ENCODE measurements at places on chromosomes 3 and 15.

DNA sequence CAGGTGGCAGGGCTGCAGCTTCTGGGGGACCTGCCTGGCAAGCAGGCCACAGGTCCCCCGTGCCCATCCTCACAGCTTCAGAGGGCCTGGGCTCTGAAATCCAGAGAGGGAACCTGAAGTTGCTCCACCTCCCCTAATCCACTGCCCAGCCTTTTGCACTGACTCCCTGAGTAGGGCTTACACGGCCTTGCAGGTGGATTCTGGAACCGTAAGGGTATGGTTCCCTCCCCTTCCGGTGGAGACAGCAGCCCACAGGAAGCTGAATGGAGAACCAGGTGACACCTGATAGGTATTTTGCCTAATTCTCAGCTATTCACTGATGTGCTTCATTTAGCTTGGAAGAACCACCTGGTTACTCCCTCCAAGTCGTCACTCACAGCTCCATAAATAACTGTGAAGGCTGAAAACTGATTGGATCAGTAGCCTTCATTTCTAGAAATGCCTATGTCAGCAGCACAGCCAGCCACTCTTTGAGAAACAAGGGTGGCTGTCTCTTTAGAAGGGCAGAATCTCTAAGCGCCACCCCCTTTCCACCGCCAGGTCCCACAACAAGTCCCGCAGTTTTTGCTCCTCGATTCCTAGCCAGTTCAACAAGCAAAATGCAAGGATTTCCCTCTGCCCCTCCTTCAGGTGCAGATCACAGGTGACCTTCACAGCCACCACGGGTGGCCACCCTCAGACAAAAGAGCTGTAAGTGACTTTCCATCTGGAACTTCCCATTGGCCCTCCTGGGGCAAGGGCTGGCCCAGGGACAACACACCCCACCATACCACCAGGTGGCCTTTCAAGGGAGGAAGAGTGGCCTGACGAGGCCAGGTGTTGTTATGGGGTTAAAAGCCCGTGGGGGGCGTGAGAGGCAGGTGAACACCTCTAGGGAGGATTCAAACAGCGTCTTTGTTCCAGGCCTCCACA, 112.9 kb downstream of the SEC22A start:
- DNase-seq = no peak

DNA sequence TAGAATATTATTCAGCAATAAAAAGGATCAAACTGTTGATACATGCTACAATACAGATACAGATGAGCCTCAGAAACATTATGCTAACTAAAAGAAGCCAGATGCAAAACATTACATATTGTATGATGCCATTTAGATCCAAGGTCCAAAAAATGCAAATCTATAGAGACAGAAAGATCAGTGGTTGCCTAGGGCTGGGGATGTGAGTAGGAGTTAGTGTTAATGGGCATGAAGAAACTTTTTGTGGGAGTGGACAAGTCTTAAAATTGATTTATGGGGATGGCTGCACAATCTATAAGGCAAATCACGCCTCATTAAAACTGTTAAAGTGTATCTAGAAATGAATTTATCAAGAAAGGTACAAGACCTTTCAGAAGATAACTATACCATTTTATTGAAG, 45.0 kb downstream of the EHHADH start:
- DNase-seq = no peak

GRCh38 chr15:57589754-57590153, 1.9 kb upstream of the MYZAP start:
- no peak for DNase-seq

GRCh38 chr15:94230431-94230882, 904 bp upstream of the MCTP2 start:
- no peak for DNase-seq

DNA sequence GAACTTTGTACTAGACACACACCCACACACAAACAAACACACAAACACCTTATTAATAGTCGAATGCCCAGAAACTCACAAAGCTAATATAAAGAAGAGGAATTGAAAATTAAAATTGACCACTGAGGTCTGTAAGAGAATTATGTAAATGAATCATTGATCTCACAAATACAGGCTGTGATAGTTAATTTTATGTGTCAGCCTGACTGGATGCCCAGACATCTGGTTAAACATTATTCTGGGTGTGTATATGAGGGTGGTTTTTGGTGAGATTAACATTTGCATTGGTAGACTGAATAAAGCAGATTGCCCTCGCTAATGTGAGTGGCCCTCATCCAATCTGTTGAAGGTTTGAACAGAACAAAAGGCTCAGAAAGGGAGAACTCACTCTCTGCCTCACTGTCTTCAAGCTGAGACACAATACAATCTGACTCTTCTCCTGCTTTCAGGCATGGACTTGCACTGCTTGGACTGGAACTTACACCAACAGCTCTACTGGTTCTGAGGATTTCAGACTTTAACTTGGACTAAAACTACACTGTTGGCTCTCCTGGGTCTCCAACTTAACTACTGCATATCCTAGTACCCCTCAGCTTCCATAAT, 199.4 kb upstream of the TTC14 start:
- no peak for DNase-seq

- no peak for DNase-seq
These were observed 8.2 kb upstream of the MEIS2 start for GRCh38 chr15:37108381-37109167.

DNA sequence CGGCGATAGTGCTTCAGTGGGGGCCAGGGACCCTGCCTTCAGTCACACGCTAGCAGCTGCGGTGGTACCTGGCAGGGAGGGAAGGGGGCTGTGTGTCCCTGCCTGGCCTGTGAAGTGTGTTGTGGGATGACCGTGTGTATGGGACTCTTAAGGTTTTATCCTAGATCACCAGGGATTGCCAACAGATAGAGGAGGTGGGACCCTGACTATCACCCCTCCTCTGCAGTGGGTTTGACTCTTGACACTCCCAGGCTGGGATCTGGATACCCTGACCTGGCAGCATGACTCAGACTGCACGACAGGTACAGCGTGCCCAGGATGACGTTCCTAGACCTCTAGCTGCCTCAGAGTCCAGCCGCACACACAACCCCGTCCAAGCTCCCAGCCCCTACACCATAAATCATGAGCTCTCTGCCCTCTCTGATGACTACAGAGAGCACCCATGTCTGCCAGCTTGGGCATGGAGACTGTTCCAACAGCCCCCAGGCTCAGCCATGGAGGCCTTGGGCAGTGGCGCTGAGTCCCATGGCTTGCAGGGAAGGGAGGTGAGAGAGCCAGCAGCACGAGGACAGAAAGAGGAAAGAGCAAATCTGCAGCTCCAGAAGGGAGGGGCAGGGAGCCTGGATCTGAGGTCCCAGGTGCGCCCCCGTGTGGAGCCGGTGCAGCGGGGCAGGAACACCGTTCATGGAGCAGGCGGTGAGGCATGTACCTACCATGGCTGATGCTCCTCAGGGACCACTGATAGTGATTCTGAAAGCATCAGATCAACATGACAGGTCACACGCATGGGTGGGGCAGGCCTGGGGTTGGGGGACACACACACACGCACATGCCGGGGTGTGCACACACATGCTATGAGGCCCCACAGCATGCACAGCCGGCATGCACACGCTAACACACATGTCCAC, 71.0 kb downstream of the ADAMTS7 start:
- DNase-seq = no peak

DNA sequence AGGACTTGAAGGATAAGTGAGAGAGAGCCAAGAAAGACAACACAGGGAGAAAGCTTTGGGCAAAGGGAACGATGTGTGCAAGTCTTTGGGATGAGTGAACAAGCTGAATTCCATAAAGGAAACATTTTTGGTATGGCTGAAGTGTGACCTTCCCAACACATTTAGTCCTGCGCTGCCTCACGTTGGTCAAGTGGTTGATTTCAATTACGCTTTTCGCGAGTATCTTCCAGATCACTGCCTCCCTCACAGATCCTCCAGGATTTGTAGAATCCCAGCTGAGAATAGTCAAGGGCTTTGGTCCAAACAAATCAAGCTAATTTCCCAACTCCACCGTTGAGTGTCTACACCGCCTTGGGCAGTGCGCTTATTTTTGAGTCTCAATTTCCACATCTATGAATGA, 338.4 kb upstream of the ADAMTS9 start:
- DNase-seq = no peak

DNA sequence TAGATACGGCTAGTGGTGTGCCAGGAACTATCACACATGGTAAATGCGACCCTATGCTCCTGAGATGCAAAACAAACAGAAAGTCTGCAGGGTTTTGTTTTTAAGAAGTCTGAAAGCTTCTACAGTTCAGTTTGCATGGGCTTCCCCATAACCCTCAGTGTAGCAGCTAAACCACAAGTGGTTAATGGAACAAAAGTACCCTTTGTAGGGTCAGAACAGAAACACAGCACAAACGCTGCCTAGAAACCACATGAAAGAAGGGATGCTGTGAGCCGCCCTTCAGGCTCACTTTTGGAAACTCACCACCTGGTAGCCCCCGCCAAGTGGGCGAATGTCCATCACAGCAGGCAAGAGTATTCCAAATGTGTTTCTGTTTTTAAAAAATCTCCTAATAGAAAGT, 46.2 kb downstream of the CTDSPL start:
- DNase-seq = no peak

GRCh38 chr3:22121068-22121701, 370.2 kb upstream of the ZNF385D start:
- DNase-seq = no peak

DNA sequence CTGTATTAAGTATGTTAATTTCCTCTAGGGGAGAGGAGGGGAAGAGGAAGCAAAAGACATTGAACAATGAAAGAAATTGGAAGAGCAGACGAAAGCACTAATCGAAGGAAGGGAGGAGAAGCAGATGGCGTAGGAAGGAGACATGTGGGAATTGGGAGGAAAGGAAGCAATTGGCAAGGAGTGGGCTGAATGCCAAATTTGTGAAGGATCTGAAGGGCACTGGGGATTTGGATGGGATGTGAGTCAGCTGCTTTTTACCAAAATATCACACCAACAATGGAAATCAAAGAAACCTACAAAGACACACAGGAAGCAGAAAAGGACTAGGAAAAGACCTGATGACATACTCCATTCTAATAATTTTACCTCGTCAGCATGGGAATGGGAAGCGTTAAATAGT, 1029.8 kb downstream of the ROBO1 start:
- no peak for DNase-seq

DNA sequence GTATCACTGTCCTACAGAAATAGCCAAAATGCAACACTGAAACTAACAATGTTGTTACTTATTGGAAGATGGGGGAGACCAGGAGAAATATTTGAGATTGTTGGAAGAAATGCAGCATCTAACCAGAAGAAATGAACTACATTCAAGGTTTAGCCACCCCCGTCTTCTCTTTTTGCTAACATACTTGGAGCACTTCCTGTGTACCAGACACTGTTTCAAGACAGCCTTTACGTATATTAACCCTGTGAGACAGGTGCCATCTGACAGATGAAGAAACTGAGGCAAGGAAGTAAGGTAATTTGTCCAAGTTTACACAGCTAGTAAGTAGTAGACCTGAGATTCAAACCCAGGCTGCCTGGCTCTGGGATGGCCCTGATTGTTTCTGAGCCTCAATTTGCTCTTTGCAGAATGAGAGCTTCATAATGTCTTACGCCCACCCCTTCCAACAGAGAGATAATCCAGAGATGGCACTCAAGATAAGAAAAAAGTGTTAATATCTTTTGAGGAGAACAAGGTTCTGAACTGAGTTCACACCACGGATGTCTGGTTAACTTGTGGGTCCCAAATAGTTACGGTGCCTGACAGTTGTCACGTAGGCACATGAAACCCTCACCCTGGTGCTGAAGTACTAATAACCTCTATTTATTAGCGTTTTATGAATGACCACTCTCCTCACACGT, 26.1 kb downstream of the RASGRP1 start:
- DNase-seq = no peak

DNA sequence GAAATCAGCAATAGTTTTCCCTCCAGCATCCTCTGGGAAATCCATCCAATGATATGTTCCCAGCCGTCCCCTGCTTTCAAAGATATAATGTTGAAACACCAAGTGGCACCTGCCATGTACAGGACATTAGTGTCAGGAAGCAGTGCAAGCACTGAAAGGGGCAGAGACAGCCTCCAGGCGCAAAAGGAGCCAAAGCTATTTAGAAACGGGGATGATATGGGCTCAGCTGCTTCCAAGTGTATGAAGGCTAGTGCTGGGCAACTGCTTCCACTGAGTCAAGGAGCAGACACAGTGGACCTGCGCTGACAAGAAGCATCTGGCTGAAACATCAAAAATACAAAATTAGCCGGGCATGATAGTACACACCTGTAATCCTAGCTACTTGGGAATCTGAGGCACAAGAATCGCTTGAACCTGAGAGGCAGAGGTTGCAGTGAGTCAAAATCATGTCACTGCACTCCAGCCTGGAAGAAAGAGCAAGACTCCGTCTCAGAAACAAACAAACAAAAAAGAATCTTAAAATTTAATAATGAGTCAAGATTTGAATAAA, 119.7 kb downstream of the AQP9 start:
- no peak for DNase-seq

- DNase-seq = no peak
These were observed 3.0 kb upstream of the PPP1R2 start for GRCh38 chr3:195546130-195546560.

- DNase-seq = no peak
These were observed 48.1 kb upstream of the PLCL2 start for GRCh38 chr3:16836505-16837237.

- no peak for DNase-seq
These were observed 26.9 kb upstream of the ZMAT3 start for GRCh38 chr3:179098388-179099077.

GRCh38 chr3:67083277-67083676, 85.2 kb downstream of the KBTBD8 start:
- DNase-seq = no peak

- DNase-seq = no peak
These were observed at the start of gene C15orf62 for GRCh38 chr15:40769274-40770146. Gene C15orf62, plus strand, starts transcription at chr15:40769980. Its CDS starts 516 bp downstream, at chr15:40770496.

GRCh38 chr3:148147903-148148302, 549.8 kb upstream of the AGTR1 start:
- DNase-seq = no peak

Data from stimulated activated CD8-positive, alpha-beta memory T cell treated with anti-CD3 and anti-CD28 coated beads, Interleukin-4, amount 100 ng/mL, for 1 hour (primary cell).